Cardiac fibroblast (primary cell): ENCODE measurements at places on chromosomes 4 and X.

DNA sequence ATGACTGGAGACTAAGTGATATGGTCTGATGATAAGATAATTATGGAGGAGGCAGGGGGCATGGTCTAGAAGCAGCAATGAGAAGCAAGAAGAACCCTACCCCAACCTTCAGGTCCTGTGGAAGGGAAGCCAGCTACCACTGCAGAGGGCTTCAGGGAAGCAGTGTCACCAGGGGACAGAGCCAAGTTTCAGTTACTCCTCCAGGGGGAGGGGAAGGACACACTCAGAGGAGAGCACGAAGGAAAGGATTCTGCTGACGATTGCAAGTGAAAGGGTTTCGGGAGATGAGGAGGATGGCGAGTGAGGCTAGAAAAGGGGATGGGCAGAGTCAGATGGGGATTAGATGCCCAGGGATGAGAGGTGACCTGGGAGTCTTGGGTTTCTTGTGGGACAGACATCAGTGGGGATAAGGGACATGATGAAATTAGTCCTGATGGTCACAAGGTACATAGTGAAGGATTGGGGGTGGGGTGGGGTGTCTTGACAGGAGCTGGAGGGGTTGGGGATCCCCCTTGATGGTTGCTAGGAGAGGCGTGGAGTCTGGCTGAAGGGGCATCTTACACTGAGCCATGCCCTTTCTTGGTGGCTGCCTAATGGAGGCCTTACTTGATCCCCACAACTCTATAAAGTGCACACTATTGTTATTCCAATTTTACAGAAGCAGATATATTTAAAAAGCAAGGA, 45.4 kb downstream of the TIGD4 start:
- no peak for DNase-seq

DNA sequence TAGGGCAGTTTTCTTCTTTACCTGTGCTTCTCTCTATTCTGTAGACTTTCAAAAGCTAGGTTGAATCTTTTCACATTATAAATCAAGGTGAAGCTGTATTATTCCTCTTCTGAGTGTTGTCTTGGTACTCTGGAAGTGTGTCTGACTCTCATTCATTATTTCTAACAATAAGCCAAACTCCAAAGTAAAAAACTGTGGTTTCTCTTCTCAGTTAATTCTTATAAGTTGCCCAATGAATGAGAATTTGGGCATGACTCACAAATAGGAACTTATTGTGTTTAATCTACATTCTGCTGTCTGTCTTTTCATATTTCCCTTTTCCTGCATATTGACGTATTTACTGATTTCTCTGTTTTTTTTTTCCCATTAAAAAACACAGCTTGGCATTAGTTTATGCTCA, 714.5 kb downstream of the CCSER1 start:
- peak; percentile 24 for DNase-seq

DNA sequence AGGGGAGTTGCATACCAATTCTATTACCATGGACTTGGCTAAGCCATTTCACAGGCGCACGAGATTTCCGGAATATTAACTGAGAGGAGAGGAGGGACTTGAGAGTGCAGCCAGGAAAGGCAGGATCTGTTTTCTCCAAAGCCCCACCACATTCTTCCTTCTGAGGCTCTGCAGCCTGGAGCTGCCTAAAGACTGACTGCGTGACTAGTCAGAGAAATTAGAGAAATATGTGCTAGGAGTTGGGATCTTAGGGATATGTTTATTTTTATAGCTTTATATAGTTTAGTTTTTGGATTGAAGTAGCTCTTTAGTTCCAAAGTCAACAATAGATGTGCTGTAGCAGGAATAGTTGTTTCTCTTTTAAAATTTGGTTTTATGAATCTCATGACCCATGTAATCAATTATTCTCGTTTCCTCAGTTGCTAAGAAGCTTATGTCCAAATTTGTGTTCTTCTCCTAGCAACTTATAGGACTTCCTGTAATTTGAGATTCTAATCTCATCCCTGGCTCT, 300.1 kb upstream of the DDX53 start:
- DNase-seq, result peak; percentile 9

DNA sequence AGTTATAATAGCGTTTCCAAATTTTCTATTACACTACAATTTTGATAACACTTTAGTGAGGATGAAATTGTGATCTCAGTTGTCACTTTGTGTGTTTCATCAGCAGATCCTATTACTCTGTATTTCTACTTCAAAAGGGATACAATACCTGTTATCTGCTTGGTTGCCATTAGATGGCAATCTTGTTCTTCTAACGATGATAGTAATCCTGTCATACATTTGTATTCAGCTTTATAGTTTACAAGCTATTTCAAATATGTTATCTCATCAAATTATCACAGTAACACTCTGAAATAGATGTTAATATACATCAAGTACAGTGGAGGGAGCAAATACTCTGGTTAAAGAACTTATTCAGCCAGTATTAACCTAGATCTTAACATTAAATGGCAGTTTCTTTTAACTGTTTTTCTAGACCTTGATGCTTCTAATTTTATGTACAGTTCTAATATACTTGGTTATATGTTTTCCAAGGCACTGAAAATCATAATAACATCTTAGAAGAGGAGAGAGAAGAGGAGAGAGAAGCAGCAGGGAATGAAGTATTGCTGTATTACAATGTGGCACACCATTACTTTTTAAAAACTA, 292.0 kb downstream of the CCSER1 start:
- DNase-seq, result peak; percentile 48

- DNase-seq, result peak; percentile 76
Observed at GRCh38 chrX:71178908-71179307, 34.3 kb downstream of the NLGN3 start.

DNA sequence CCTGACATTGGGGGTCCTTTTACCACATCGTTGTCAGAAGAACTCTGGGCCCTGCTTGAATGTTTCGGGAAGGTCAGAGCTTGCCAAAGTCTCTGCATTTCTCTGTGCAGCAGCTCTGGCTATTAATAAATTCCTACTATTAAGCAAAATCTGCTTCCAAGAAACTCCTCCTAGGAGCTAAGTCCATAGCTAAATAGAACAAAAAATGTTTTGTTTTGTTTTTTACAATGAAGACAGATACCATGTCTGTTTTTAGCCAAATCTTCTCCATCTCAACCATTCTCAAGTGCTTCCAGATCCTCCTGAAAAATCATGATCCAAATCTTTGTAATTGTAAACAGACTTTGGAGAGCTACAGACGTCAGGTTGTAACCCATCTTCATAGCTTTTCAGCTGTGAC, 161.6 kb downstream of the SPATA18 start:
- no peak for DNase-seq

- peak; percentile 62 for DNase-seq
Observed at GRCh38 chr4:3388471-3389232, 53.1 kb upstream of the HGFAC start.

- DNase-seq, result peak; percentile 5
Observed at GRCh38 chr4:129377131-129377845, 281.3 kb downstream of the C4orf33 start.

- peak; percentile 57 for DNase-seq
Observed at GRCh38 chr4:42048394-42048793, 58.1 kb downstream of the SLC30A9 start.

GRCh38 chr4:84085986-84086385, 413.1 kb downstream of the NKX6-1 start:
- DNase-seq, result no peak

DNA sequence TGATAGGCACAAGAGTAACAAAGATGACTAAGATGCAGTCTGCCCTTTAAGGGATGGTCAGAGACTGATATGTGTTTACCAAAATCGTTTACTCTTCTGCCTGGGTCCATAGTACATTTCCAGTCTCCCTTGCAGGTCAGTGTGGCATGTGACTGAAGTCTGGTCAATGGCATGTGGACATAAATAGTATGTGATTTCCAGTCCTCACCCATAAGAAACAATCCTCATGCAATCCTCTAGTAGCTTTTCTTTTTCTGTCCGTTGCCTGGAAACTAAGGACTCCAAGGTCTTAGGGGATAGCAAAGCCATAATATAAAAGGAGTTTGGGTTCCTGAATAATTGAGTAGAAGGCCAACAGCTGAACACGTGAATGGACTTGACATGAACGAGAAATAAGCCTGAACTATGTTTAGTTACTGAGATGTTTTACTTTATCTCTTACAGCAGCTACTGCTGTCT, 1.1 kb downstream of the SLC9B2 start:
- DNase-seq, result peak; percentile 45

DNA sequence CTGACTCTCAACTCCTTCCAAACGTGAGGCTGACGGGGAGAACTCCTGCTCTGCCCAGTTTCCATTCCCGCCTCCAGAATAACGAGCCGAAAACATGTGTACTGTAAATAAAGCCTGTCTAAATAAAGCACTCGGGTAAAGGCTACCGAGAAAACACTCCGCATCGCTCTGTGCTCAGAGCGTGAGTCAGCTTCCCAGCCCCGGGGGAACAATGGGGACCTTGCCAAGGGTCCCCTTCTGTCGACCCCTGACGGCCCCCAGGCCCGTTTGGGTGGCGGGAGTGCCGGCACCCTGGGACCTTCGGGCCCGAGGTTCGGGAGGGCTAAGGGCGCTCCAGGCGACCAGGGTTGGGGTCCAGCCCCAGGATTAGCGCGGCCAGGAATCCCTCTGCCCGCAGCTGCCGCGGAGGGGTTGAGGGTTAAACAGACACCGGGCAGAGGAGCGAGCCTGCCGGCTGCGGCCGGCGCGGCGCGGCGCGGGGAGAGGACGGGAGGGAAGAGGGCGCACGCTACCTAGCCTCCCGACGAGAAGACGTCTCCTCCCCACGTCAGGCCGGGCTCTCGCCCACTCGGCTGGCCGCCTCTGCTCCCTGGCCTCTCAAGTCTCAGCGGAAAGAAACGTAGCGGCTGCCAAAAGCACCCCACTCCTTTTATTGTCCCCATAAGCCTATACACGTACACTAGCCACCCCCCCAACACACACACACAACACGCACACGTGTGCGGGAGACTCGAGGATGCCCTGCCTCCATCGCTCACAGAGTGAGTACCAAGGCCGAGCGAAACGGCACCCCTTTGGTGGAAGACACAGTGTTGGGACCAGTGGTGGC, 85.5 kb downstream of the BCOR start:
- peak; percentile 67 for DNase-seq

DNA sequence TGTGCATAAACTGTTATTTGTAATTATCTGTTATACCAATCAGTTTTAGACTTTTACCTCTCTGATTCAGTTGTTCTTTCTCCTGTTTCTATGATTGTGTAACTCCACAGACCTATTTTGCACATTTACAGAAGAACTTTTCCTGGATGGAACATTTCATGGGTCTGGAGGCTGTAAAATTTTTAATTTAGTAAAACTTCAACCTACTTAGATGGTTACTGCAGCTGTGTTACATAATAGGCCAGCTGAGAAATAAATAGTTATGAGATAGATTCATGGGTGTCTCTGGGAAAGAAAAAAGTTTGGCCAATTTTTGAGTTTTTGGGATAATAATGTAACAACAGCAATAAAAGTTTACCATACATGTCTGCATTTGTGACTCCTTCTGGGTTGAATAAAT, 253.5 kb downstream of the ARHGAP24 start:
- DNase-seq, result no peak

GRCh38 chr4:93433840-93434239, 394.7 kb upstream of the ATOH1 start:
- no peak for DNase-seq

DNA sequence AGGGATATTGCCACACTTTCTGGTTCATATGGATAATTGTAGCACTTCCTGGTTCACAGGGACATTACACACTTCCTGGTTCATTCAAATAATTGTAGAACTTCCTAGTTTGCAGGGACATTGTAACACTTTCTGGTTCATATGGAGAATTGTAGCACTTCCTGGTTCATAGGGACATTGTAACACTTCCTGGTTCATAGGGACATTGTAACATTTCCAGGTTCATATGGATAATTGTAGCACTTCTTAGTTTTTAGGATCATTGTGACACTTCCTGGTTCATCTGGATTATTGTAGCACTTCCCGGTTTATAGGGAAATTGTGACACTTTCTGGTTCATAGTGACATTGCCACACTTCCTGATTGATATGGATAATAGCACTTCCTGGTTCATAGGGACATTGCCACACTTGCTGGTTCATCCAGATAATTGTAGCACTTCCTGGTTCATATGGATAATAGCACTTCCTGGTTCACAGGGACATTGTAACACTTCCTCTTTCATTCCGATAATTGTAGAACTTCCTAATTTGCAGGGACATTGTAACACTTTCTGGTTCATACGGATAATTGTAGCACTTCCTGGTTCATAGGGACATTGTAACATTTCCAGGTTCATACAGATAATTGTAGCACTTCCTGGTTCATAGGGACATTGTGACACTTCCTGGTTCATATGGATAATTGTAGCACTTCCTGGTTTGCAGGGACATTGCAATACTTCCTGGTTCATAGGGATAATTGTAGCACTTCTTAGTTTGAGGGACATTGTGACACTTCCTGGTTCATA, 59.2 kb upstream of the CD99 start:
- no peak for DNase-seq

DNA sequence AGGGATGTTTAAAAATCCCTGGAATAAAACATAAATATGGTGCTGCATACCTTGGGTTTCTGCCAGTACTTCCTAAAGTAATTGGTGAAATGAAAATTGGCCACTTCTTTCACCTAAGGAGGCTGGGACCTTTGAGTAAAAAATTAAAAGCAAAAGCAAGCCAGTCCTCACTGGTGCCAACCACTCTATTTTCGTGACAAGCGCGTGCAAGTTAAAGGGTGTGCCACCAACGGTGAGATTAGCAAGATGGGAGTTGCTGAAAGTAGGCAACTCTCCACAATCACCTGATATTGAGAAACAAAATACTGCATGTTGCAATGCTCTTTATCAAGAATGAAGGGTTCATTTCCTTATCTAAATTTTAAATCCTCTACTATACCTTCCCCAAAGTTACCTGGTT, 19.7 kb upstream of the RTL9 start:
- no peak for DNase-seq

- DNase-seq, result no peak
Observed at GRCh38 chrX:132742246-132742645, 216.2 kb downstream of the HS6ST2 start.

- DNase-seq, result no peak
Observed at GRCh38 chr4:122882857-122883735, 39.3 kb downstream of the NUDT6 start.

GRCh38 chr4:18850867-18851266, 829.3 kb upstream of the LCORL start:
- no peak for DNase-seq

DNA sequence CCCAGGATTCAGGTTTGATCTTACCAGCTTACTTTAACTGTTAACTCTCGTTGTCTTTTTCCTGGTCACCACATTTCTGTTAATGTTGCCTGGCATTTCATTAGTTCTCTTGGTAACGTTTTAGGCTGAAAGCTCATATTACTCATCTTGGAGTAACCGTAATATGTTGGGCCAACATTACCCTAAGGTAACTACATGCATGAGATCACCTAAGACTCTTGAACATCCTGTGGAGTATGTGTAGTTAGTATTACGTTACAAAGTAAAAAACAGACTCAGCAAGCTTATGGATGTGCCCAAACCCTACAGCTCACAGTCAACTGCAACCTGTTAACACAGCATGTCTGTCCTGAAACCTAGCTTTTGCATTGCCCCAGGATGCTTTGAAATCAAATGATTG, 203.3 kb upstream of the HS3ST1 start:
- DNase-seq, result no peak

- DNase-seq, result no peak
Observed at GRCh38 chr4:108502356-108502755, 118.0 kb upstream of the RPL34 start.

GRCh38 chr4:25949994-25950393, 36.0 kb downstream of the SMIM20 start:
- no peak for DNase-seq
